Nephron progenitor cell (in vitro differentiated cells): ENCODE measurements at places on chromosomes 11 and 22.
A peak's percentile ranks its signal among the peaks of the same experiment; 100 is the strongest.

- H3K4me1 ChIP-seq, result peaks cover 35% of the 10 kb centered on the region
- H3K36me3 ChIP-seq, result peaks cover 50% of the 10 kb centered on the region
- no peaks in the 10 kb centered on the region for H3K27me3 ChIP-seq
- DNase-seq, result peak; percentile 99
- H3K4me3 ChIP-seq, result peak overlapping the region; percentile 88
- peak overlapping the region; percentile 96 for H3K27ac ChIP-seq
Measured at GRCh38 chr22:23913661-23914353, 19.6 kb downstream of the MIF start.

GRCh38 chr11:111379602-111380136 lies 594 bp upstream of the POU2AF1 start:
- DNase-seq, result no peak
- no peak overlapping the region for H3K27ac ChIP-seq
- peaks cover 46% of the 10 kb centered on the region for H3K4me1 ChIP-seq
- H3K4me3 ChIP-seq, result no peak overlapping the region

DNA sequence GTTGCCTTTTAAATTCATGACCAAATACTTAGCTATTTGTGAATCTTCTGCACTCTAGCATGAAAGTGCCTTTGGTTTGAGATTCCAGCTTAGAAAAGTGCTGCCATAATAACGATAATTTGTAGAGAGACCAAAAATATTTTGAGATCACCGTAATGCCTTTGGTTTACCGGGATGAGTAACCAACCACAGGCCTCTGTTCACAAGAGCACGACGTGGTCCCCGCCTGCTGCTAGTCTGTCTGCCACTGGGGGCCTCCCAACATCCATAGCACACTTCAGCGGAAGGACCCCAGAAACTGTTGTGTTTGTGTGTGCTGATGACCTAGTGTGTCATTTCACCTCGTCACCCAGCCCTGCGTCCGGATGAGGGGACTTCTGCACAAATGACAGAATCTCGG lies 67.0 kb upstream of the RASSF10 start:
- H3K4me1 ChIP-seq, result peaks cover 22% of the 10 kb centered on the region
- H3K27me3 ChIP-seq, result no peaks in the 10 kb centered on the region
- no peak overlapping the region for H3K4me3 ChIP-seq
- H3K36me3 ChIP-seq, result peaks cover 57% of the 10 kb centered on the region
- no peak for DNase-seq

GRCh38 chr11:11081776-11082175 lies 223.9 kb upstream of the ZBED5 start:
- H3K4me1 ChIP-seq, result peaks cover 25% of the 10 kb centered on the region

DNA sequence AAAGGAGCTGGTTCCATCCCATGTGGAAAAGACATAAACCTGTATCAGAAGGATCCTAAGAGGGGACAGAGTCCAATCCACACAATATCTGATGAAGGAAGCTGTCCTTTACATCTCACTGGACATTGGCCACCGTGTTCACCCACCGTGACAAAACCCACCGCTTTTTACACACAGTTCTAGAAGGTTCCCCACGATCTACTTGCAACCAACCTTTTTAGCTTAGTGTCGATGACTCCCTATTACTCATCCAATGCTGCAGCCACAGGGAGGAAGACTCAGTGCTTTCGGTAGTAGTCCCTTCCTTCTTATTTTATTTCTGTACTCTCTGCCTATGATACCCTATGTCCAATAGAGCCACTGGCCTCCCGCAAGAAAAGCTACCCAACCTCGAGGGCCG lies 65.4 kb downstream of the MAPK1 start:
- H3K4me3 ChIP-seq, result no peak overlapping the region
- peak overlapping the region; percentile 61 for H3K27ac ChIP-seq
- no peaks in the 10 kb centered on the region for H3K27me3 ChIP-seq
